ENCODE measurements at places on chromosomes 5 and 9.
A peak's percentile ranks its signal among the peaks of the same experiment; 100 is the strongest.

DNA sequence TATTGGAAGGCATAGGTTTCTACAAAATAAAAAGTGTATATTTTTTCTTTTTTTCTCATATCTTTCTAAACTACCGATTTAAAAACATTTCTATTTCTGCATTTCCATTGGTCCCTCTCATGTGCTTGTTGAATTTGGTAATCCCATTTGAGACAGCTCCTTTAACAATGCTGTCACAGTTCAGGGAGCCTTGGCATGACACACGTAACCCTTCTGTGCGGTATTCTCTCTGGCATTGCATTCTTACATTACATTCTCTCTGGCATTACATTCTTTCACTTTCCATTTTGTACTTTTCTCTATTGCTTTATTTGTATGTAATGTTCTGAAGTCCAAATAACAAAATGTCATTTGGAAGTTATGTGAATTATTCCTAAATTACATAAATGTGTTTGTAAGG lies 150.7 kb upstream of the RASGRF2 start:
- DNase-seq = no peak

GRCh38 chr9:33225319-33226147 lies 14.4 kb upstream of the SPINK4 start:
- peak; percentile 60 for DNase-seq

DNA sequence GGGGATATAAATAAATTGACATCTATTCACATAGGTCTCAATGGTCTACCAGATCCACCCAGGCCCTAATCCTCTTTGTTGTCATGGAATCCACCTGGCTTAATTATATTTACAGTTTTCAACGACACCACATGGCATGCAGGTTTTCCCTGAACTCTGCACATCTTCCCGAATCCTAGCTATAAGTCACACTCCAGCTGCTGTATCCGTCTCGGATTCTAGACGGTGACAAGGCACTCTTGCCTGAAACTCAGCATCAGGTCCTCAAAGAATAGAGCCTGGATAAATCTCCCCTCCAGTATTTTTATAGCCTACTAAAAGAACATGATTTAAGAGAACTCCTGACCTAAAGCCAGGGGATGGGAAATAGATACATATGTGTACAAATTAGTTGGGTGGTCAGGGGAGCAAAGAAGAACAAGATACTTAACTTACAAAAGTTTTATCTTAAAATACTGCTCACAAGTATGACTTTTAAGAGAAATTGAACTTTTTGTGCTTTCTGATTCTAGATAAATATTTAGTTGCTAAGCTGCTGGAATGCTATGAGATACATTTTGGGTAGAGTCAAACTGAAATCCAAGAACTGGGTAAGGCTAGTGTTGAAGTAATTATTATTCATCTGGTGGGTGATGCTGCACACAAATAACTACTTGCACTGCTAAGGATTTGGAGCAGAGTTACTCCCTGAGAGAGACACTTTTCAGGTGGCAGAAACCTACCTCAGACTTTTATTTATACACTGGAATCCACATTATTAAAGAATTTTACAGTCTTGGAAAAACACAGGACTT lies 187.3 kb downstream of the EFNA5 start:
- no peak for DNase-seq

- no peak for DNase-seq
These were observed 28.1 kb downstream of the ACSL6 start for GRCh38 chr5:131983244-131983771.

DNA sequence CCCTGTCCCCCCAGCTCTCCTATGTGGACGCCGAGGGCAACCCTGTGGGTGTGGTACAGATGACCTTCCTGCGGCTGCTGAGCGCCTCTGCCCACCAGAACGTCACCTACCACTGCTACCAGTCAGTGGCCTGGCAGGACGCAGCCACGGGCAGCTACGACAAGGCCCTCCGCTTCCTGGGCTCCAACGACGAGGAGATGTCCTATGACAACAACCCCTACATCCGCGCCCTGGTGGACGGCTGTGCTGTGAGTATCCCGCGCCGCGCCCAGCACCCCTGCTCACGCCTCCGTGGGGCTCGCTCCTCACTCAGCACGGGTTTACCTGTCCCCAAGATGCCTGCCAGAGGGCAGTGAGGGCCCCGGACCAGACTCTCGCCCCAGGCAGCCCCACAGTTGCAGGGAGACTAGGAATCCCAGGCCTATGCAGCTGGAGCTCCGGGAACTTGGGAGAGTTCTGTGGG lies 45.6 kb upstream of the FCN2 start:
- DNase-seq = no peak

DNA sequence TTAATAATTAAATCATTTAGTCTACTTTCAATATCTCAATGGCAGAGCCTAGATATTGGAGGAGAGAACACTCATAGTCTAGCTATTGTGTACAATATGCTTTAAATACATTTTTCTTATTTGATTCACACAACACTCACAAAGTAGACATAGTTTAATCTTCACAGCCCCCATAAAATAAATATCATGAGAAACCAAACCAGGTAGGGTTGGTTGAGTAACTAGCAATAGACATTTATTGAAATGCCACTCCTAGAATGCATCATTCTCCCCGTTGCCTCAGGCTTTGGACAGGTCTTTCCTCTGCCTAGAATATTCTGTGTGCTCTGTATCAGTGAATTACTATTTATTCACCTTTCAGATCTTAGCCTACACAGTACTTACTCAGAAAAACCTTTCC lies 141.9 kb downstream of the CEMIP2 start:
- DNase-seq = no peak

DNA sequence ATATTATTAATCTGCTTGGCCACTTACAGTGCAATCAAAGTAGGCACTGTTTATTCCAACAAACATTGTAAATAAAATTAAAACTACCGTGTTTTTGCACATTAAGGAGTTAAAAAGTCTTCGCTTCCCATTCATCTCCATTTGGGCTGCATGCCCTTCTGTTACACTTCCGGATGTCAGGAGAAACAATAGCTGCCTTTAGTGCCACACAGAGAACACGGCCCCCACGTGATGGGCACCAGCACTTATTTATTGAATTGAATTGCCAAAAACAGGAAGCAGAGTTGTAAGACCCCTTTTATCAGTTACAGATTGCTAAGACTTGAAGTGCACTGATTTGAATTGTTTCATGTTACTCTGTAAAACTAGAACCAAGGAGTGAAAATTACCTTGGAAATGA lies 80.4 kb downstream of the LHFPL2 start:
- DNase-seq = no peak

DNA sequence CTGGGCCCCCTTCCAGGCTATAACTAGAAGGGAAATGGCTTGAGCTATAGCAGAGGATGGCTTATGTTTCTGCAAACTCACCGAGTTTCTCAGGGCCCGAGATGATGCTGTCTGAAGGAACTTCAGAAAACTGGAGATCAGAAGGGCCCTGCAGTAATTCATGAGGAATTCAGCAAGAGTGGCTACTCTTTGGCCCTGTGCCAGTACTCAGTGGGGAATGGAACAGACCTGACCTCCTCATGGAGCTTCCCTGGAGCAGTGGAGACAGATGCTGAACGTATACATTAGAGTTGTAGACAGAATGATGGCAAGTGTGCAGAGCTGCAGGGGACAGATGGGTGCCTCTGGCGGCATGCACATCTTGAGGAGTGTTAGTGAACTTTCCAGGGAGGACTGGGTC lies 17.3 kb upstream of the SMIM32 start:
- no peak for DNase-seq

GRCh38 chr5:154865466-154866184 lies 7.2 kb downstream of the CNOT8 start:
- no peak for DNase-seq

GRCh38 chr5:75616971-75617621 lies 5.8 kb downstream of the ANKDD1B start:
- no peak for DNase-seq

DNA sequence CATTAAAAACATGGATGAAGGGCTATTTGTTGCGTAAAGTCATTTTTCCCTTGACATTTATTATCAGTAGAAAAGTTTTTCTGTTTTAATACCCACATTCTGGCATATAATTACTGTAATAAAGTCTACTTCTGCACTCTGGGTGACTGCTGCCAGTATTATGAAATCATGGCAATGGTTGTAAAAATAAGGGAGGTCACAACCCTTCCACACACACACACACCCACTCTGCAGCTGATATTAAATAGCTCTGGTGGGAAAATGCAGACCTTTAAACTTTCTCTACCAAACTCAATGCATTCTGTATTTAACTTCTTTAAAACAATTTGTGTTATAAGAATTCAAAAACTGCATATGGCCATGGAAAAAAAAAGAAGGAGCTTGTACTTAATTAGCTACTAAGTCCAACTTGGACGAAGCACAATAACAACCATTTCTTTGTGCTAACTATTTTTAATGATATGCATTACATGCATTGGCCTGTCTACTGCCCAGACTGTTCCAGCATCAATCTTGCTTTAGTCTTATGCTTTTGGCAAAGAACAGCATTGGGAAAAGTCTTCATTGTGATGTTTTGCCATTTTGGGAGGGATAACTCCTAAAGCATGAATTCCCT lies 137.6 kb upstream of the MAP3K1 start:
- no peak for DNase-seq

- no peak for DNase-seq
These were observed 11.9 kb downstream of the LHFPL2 start for GRCh38 chr5:78636682-78637081.

GRCh38 chr9:1207686-1208085 lies 157.5 kb downstream of the DMRT2 start:
- DNase-seq = peak; percentile 64

- DNase-seq = no peak
These were observed 172.6 kb downstream of the FGF18 start for GRCh38 chr5:171592076-171592475.

- DNase-seq = no peak
These were observed 17.4 kb upstream of the FCN1 start for GRCh38 chr9:134935056-134935640.

- DNase-seq = no peak
These were observed 182.3 kb upstream of the MAP1B start for GRCh38 chr5:71924980-71925379.

GRCh38 chr9:74479711-74480110 lies 17.4 kb upstream of the RORB start:
- no peak for DNase-seq

DNA sequence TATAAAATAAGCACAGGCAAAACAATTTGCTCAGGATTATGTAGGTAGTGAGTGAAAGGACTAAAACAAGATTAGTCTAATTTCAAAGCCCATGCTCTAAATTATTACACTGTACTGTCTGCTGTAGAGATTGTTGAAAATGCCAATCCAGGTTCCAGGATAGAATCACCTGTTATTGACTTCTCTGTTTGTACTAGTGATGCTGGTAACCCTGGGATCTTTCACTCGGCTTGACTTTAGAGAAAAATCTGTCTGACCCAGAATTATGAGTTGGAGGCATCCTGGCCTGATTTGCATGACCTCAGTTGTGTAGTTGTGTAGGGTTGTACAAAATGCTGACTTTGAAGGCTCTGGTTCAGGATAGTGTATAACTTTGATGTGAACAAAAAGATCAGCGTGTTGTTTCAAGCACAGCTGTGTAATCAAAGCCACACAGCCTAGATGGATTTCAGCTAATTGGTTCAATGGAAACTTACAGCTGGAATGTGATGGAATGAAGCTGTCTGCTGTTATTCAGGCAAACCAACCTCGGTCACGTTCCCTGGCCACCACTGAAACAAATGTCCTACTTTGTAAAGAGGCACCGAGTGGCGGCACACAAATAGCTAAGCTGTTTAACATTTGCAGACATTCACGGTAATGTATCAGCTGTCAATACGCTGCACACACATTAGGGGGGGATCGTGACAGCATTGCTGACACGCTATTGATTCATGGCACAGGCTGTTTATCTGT lies 340.3 kb downstream of the KCTD16 start:
- DNase-seq = no peak

- DNase-seq = no peak
These were observed 531.7 kb upstream of the C9orf72 start for GRCh38 chr9:28105001-28105400.

DNA sequence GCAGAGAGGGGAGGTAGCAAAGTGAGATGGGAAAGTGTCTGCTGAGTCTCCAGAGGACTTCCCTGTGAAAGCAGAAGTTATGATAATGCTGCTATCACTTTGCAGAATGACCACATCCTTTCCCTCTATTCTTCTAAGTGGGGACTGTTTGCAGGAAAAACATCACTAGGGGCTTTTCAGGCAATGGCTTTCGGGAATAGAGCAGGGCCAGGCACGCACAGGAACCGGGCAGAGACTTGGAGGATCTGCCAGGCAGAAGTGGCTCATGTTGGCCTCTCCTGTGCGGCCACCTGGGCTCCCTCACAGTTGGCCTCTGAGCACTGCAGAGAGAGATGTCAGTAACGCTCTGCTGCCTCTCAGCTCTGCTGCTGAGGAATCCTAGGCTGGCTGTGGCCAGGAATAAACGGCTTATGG lies 214.7 kb downstream of the MAST4 start:
- no peak for DNase-seq

- DNase-seq = peak; percentile 65
These were observed 253.6 kb downstream of the MAST4 start for GRCh38 chr5:66849803-66850202.

DNA sequence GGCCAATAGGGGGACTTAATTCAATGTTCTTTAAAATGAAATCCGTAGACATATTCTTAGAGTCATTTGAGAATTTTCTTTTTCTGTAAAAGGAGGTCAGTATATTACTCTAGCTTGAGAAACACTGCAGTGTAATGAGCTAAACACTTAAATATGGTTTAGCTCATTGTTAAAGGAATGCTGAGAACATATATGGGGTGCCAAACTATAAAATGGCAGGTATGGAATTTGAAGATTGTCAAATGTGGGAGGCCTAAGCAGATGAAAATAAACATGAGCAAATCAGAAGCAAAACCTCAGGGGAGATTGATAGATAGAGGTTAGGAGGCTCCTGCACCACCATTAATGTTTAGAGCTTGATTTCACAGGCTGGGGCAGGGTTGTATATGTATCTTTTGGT lies 57.9 kb downstream of the STX17 start:
- DNase-seq = no peak

DNA sequence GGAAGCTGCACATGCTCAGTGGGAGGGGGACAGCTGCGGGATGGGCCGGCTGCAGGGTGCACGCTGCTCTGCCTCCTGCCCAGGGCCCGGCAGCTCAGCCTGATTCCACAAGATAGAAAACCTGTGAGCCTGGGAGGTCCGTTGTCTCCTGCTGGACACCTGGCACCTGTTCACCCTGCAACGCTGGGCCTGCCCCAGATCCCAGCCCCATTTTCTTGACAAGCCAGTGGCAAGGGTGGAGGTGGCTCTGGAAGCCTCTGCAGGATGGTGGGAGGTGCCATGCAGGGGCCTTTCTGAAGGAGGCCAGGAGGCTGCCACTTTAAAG lies 68.1 kb upstream of the RNF130 start:
- no peak for DNase-seq

- peak; percentile 83 for DNase-seq
These were observed 650 bp downstream of the MYORG start for GRCh38 chr9:34375901-34376595.

- DNase-seq = peak; percentile 26
These were observed 174.9 kb upstream of the MVB12B start for GRCh38 chr9:126151686-126152134.

GRCh38 chr5:36739751-36740221 lies 133.4 kb downstream of the SLC1A3 start:
- DNase-seq = peak; percentile 74
